ENCODE measurements at places on chromosomes 7 and 10. TPM values are rescaled to one million over a fixed set of nuclear protein-coding genes. Genes with fewer than 3 reads are reported as not detected.
A peak's percentile ranks its signal among the peaks of the same experiment; 100 is the strongest.

HABP2 gene
- 0.41 TPM for polyA plus RNA-seq

PILRA gene
- polyA plus RNA-seq, result 4.4 TPM

GSTO2 gene
- 27.9 TPM for polyA plus RNA-seq

PIP gene
- not detected for polyA plus RNA-seq

SORBS1 gene
- polyA plus RNA-seq, result 32.2 TPM

OR2A1 gene
- 1.1 TPM for polyA plus RNA-seq

DNA sequence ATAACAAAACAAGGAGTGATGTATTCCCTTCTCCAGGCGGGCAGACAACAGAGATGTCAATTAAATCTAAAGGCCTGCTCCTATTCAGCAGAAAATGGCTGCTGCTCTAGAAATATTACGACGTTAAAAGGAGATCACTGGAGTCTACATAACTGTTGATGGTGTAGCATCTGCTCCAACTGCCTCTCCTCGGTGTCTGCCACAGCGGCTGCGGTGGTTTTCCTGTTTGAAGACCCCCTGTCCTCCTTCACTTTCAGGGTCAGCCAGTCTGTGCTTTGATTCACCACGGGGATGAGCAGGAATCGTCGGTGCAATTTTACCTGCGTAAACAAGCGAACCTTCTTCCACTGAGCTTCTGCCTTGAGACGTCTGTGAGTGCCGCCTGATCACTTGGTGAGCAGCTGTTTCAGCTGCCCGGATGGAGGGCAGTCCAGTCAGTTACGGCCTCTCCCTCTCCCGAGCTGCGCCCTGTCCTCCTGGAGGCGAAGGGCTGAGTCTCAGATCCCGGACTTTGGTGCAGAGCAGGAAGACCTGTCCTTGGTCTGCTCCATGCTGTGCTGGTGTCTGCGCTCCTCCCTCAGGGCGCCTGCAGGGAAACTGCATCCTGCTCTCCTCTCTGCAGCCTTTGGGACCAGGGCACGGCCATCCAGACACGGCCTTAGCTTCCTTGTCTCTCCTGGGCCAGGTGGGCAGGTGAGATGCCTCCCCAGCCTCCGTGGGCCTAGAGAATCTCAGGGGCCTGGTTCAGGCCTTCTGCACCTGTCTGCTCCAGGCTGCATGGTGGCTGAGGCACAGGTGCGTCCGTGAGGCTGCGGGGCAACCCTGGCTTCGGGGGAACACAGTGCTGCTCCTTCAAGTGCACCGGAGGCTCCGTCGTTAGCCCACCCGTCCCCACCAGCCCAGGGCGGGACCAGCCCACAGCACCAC lies 326.6 kb downstream of the ADARB2 start:
- no peak for DNase-seq

DNA sequence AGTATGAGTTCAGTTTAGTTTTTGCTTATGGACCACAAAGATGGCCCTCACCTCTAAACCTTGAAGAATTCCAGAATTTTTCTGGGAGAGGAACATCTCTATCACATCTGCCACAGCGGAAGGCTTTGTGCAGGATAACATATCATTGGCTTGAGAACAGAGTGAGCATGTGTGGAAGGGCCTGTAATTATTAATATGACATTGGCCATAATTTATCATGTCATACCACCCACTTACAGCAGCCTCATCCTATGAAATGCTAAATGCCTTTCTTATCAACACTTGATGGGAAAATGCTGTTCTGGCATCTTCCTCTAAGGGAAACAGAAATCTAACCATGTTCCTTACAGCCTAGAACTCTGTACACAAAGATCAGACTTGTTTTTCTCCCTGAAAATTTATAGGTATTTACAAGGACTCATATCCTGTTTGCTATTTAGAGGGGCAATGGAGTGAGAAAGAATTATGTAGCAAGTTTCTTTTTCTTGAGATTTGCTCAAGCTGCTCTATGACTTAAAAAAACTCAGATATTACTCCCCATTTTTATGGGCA lies 817.3 kb downstream of the LRMDA start:
- no peak for DNase-seq

- DNase-seq, result no peak
Observed at GRCh38 chr10:14378387-14378960, 47.8 kb upstream of the FRMD4A start.

GRCh38 chr10:63205421-63205820 lies 72.3 kb downstream of the NRBF2 start:
- DNase-seq, result no peak

- DNase-seq, result no peak
Observed at GRCh38 chr7:151720280-151720679, 156.6 kb downstream of the PRKAG2 start.

GRCh38 chr10:132149271-132149670 lies 37.5 kb upstream of the DPYSL4 start:
- no peak for DNase-seq

GRCh38 chr10:23676296-23676695 lies 237.4 kb downstream of the OTUD1 start:
- DNase-seq, result no peak

GRCh38 chr7:27921081-27921836 lies 181.3 kb downstream of the TAX1BP1 start:
- DNase-seq, result peak; percentile 71

- DNase-seq, result no peak
Observed at GRCh38 chr10:84390364-84390763, 62.0 kb downstream of the CCSER2 start.

- DNase-seq, result no peak
Observed at GRCh38 chr7:30301751-30302150, 17.4 kb downstream of the ZNRF2 start.

DNA sequence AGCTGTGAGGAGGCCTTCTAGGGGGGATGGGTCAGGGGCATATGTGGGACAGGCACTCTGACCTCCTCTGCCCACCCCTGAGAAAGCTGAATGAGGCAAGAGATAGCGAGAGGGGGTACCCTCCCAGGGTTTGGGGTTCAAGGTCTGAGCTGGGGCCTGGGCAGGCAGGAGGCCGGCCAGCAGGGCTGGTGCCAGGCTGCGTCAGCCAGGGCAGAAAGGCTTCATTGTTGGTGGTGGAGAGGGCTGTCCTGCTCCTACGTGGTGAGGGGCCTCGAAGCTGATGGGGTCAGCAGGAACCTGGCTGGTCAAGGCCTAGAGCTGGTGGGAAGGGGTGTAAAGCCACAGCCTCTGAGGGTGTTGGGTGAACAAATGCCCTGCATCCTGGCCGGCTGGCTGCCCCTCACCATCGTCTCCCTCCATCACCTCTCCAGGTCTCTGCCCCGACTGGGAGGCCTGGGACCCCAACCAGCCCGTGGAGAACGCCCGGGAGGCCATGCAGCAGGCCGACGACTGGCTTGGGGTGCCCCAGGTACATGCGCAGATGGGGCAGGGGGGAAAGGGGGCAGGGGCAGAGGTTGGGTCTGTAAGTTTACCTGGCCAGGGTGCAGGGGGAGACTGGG lies 6.6 kb downstream of the FLNC start:
- no peak for DNase-seq

GRCh38 chr10:70594161-70594560 lies 8.4 kb downstream of the PRF1 start:
- DNase-seq, result no peak

GRCh38 chr10:113180401-113181154 lies 230.5 kb downstream of the TCF7L2 start:
- no peak for DNase-seq

- no peak for DNase-seq
Observed at GRCh38 chr7:48090095-48090805, 1.2 kb downstream of the UPP1 start.

DNA sequence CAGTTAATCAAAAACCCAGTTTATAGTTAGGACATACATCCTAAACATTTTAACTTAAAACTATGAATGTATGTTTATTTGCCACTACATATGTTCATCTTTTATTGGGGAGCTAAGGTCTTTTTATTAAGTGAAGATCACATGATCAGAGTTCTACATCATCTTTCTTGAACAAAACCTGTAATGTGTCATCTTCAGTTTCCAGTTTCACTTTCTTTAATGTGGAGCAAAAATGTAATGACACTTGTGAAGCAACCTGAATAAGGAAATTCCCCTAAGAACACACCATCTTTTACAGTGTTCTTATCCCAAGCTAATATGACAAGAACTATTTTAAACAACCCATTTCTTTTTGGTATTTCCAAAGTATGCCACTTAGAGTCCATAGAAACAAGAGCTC lies 166.7 kb upstream of the BET1 start:
- DNase-seq, result no peak

GRCh38 chr7:47553309-47553708 lies 28.6 kb downstream of the TNS3 start:
- no peak for DNase-seq

DNA sequence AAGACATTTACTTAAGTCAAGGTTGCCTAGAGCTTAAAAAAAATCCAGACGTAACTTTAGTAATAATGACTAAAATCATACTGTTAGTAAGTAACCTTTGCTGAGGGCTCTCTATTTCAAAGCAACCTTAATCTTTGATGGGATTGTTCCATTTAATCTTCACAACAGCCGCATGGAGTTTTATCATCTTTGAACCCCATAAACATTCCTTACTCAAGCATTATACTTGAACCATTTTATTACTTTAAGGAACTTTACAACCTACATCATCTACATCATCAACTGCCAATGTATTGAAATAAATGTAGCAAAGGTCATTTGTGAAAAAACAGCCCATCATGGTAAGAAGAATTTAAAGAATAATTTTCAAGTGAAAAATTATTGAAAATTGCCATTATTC lies 22.9 kb upstream of the CACNB2 start:
- no peak for DNase-seq
